ENCODE measurements at places on chromosomes 2 and 18.
A peak's percentile ranks its signal among the peaks of the same experiment; 100 is the strongest.

DNA sequence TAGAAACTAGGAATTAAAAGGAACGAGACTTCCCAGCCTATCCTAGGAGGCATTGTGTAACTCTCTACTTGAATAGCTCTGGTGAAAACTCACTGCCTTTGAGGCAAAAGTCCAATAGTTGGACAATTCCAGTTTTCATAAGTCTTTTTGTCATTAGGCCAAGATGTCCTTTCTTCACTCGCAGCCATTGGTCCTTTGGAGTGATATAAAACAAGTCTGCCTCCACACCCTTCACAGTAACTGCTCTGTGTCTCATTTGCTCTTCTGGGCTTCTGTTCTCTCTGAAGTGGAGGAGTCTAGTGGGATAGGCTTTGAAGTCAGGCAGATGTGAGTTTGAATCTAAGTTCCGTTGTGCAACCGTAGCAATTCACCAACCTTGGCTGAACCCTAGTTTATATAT, 28.2 kb downstream of the ANTXR1 start:
- DNase-seq = no peak

DNA sequence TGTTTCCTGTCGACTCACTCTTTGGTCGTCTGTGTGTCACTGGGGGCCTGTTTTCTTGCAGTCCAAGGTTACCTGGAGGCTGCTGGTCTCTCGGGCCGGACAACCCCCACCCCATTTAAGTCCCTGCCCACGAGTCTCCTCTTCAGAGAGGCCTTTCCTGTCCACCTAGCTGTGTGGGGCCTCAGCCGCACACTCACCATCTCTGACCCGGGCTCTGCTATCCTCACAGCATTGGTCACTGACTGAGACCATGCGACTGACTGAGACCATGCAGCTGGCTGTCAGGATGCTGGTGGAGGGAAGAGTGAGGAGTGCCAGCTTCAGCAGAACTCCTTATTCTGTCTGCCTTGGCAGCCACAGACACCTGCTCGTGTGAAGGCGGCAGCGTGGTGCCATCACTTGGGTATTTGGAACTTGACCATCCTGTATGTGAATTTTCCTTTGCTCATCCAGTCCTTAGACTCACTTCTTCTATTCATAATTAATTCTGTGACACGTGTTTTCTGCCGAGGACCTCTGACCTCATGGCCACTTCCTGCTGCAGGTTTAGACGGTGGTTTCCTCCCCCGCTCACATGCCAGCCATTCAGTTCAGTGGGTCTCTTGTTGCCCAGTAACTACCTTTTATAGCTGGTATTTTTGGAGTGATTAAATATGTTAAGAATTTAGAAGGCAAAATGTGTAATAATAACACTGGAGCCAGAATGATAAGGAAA, 47.5 kb upstream of the ASB1 start:
- no peak for DNase-seq

GRCh38 chr2:204923957-204924356, 378.7 kb downstream of the PARD3B start:
- no peak for DNase-seq

GRCh38 chr2:79670198-79670597, 157.3 kb downstream of the CTNNA2 start:
- peak; percentile 55 for DNase-seq

- no peak for DNase-seq
Observed at GRCh38 chr2:111041398-111042202, 79.1 kb upstream of the BCL2L11 start.

DNA sequence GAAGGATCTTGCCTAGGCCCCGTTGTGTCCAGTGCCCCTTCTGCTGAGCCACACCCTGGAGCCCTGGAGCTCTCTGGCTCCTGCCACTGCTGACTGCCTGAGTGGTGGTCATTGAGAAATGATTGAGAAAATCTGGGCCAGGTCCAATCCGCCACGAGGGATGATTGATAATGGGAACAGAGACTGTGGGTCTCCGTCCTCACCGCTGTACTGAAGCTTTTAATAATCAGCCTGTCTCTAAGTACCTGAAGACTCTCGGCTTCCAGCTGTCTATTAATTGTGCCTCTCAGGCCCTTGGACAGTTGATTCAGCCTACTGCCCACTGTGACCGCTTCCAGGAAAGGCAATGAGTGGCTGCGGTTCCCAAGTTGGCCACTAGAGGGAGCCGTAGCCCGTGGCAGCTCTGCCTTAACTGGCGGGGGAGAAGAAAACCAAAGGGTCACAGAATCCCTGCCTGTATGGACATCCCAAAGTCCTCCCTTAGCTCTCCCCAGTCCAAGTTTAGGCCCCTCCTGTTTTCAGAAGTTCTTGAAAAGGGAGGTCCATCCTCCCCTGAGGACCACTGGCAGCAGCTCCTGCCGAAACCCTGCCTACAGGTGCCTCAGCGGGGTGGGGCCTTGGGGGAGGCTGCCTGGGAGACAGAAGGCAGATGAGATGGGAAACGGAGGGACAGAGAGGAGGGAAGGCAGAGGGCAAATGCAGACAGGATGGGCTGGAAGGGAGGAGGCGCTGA, 213.6 kb downstream of the TNS1 start:
- peak; percentile 32 for DNase-seq

Data from T47D (cell line).